ENCODE measurements at places on chromosomes 16 and 17. TPM values are rescaled to one million over a fixed set of nuclear protein-coding genes. Genes with fewer than 3 reads are reported as not detected.

- peaks cover 14% of the 10 kb centered on the region for H3K36me3 ChIP-seq
- H3K4me3 ChIP-seq = peak within 1 kb of the TSS; percentile 85
- DNase-seq = no peak
- peak within 1 kb of the TSS; percentile 54 for H3K27ac ChIP-seq
Measured at GRCh38 chr16:30526137-30526822, at the start of gene ZNF768. TSS of gene ZNF768 (minus strand) at chr16:30526566. CDS start at chr16:30526413, 153 bp downstream.

DNA sequence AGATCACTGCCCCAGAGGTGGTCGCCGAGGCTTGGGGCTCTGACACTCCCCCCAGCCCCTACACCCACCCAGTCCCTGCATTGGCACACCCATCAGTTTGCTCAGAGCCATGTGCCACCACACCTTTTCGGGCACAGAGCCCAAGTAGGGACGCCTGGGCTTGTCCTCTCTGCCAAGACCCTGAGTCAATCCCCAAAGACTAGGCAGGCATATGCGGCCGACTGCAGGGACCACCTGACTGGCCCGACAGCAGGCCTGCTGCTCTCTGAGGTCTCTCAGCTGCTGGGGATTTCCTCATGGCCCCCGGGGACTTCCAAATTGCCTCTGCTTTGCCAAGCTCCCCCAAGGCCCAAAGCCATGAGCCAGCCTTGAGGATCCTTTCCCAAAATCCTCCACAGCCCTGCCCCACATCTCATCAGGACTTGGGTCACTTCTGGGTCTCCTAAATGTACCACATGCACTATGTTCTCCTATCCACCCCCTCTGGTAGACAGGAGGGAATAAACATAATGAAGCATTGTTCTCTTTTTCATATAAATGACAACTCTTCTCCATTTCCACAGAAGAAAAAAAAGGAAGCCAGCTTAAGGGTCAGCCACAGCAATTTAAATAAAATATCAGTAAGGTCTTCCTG lies 30.6 kb downstream of the MYO18A start:
- no peak for DNase-seq
- peaks cover 6% of the 10 kb centered on the region for H3K36me3 ChIP-seq
- H3K27ac ChIP-seq = peak overlapping the region; percentile 50
- H3K4me1 ChIP-seq = peaks cover 64% of the 10 kb centered on the region

The PGP gene
- 37.7 TPM for total RNA-seq

- no peak overlapping the region for H3K27ac ChIP-seq
- H3K4me1 ChIP-seq = no peaks in the 10 kb centered on the region
- no peaks in the 10 kb centered on the region for H3K27me3 ChIP-seq
- DNase-seq = no peak
- H3K36me3 ChIP-seq = no peaks in the 10 kb centered on the region
Measured at GRCh38 chr16:35306915-35307314, 1847.5 kb downstream of the TP53TG3F start.

- no peaks in the 10 kb centered on the region for H3K36me3 ChIP-seq
- no peak overlapping the region for H3K27ac ChIP-seq
- no peak for DNase-seq
- no peaks in the 10 kb centered on the region for H3K4me1 ChIP-seq
Measured at GRCh38 chr17:58899191-58899590, 143.5 kb downstream of the PPM1E start.

Measured in activated T-helper 1 cell treated with anti-CD3 and anti-CD28 coated beads, Interleukin-12 subunit alpha, Interleukin-12 subunit beta, Interleukin-2, Interleukin-4 antibody, amounts not matched to agents 30 ng/mL and 10 ng/mL and 1 ng/mL, durations not matched to agents 14 hours and 24 hours and 36 hours (primary cell).